ENCODE measurements at places on chromosomes 1 and 21. TPM values are rescaled to one million over a fixed set of nuclear protein-coding genes. Genes with fewer than 3 reads are reported as not detected.

DNA sequence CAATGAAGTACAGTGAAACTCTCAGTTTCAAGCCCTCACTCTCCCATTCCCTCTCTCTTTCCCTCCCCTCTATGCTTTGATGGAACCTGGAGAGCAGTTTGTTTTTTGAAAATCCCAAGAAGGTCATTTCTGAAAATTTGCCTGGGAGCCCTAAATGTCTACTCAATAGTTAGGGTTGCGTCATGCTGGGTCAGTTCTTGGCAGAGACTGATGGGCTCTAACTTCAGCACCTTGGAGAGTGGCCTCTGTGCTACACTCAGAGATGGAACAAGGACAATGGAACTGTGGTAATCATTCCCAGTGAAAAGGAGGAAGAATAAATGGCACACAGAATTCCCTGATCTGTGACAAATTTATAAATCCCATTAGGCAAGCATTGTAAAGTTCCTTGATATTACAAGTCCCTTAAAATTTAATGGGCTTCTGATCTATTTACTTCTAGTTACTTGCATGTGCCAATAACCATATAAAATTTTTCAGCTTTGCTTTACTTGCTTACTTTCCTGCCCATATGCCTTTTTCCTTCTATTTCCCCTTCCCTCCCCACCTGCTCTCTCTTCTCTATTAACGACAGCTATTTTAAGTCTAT, 182.9 kb upstream of the KCND3 start:
- peak; percentile 64 for DNase-seq

- no peak for DNase-seq
Measured at GRCh38 chr1:159996653-159997052, 35.1 kb downstream of the PIGM start.

TSSK3 gene
- 1.4 TPM for total RNA-seq

GRCh38 chr21:45264912-45265515, 22.7 kb downstream of the POFUT2 start:
- DNase-seq = no peak

GRCh38 chr1:217253985-217254384, 376.9 kb downstream of the GPATCH2 start:
- peak; percentile 63 for DNase-seq

HLX gene
- total RNA-seq = not detected

- no peak for DNase-seq
Measured at GRCh38 chr1:187203257-187203656, 374.5 kb downstream of the PLA2G4A start.

CRYBG2 gene
- total RNA-seq = not detected

GRCh38 chr1:50332941-50333594, 90.2 kb downstream of the DMRTA2 start:
- peak; percentile 81 for DNase-seq

Measured in Karpas-422 (cell line).